Motor neuron (in vitro differentiated cells): ENCODE measurements at places on chromosomes 7 and 10.

GRCh38 chr7:129443612-129444011 is 9.4 kb downstream of the STRIP2 start:
- no peak for ATAC-seq

DNA sequence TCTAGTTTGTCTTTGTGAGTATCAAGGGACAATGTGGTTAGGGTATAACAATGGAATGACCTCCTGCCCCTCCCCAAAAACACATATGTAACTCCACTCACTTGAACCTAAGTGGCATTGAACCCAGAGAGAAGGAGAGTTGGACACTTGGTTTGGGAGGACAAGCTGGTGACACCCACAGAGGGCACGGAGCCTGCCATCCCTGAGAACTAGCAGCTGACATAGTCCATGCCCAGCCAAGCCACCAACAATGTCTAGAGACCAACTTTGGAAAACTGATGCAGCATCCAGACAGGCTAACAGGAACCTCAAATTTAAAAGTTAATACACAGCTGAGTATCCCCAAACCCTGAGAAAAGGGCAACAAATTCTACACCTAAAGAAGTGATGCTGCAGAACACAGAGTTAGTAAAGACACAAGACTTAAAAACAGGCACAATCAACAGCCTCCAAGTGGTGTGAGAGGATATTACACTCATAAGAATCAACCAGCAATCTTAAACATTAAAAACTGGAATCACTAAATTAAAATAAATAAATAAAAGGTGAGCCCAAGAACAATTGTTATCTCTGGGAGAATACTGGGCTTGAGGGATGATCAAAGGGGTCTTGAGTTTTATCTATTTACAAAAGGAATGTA is 27.2 kb downstream of the NUDCD3 start:
- ATAC-seq, result no peak

DNA sequence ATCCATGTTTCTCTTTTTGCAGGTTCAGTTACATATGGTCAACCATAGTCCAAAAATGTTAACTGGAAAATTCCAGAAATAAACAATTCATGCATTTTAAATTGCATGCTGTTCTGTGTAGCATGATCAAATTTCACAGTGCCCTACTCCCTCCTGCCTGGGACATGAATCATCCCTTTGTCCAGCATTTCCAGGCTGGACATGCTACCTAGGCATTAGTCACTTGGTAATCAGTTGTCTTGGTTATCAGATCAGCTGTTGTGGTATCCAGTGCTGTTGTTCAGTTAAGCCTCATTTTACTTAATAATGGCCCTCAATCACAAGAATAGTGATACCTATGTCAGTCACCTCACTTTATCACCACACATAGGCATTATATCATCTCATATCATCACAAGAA is 7.3 kb upstream of the PNLIP start:
- no peak for ATAC-seq

DNA sequence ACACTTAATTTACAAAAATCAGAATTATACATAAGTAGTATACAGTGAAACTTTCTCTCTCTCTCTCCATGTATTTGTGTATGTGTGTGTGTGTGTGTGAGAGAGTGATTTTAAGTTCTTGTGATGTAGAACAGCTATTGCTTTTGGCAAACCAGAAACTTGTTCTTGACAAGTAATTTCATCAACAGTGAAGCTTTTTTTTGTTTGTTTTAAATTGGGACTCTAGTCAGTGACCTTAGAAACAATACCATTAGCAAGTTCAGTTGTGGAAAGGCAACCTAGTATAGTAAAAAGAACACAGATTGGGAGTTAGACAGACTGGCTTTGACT is 319.1 kb downstream of the PTEN start:
- no peak for ATAC-seq

- ATAC-seq, result peak; percentile 45
These were observed 128.4 kb upstream of the BTBD16 start for GRCh38 chr10:122142641-122143237.

DNA sequence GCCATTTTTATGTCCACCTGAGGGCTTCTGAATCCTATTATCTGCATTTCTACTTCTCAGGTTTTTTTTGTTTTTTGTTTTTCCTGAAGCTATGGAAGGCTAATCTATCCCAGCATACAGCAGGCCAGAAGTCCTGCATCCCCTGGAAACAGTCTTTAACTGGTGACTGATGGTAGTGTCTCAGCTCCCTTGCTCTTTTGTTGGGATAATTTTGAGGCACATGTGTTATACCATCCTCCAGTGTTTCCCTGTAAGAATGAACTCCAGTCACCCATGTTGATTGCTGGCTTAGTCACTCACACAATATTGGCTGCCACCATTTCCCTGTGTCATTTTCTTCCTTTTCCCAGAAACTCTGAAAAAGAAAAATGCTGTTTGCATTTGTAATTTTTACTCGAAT is 1094.0 kb upstream of the LRRN3 start:
- ATAC-seq, result peak; percentile 81

DNA sequence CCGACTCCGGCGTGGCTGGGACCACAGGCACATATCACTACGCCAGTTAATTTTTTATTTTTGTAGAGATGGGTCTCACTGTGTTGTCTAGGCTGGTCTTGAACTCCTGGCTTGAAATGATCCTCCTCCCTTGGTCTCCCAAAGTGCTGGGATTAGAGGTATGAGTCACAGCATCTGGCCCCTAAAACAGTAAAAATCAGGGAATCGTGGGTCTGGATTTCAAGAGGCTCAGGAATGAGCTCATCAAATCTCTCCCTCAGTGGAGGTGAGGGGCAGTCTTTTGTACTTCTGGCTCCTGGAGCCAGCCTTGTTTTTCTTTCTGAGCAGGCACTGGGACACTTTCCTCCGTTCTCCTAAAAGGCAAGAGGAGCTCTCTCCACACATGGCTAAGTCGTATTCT is 32.1 kb upstream of the RHEB start:
- no peak for ATAC-seq

DNA sequence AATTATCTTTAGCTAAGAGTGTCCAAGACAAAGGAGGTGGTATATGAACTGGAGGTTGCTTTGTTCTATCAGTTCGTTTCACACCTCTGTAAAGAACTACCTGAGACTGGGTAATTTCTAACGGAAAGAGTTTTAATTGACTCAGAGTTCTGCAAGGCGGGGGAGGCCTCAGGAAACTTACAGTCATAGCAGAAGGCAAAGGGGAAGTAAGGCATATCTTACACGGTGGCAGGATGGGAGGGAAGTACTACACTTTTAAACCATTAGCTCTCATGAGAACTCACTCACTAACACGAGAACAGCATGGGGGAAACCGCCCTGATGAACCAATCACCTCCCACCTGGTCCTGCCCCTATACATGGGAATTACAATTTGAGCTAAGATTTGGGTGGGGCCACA is 1202.3 kb upstream of the LRRTM3 start:
- no peak for ATAC-seq

GRCh38 chr10:35050568-35050967 is 39.6 kb downstream of the CUL2 start:
- ATAC-seq, result no peak

DNA sequence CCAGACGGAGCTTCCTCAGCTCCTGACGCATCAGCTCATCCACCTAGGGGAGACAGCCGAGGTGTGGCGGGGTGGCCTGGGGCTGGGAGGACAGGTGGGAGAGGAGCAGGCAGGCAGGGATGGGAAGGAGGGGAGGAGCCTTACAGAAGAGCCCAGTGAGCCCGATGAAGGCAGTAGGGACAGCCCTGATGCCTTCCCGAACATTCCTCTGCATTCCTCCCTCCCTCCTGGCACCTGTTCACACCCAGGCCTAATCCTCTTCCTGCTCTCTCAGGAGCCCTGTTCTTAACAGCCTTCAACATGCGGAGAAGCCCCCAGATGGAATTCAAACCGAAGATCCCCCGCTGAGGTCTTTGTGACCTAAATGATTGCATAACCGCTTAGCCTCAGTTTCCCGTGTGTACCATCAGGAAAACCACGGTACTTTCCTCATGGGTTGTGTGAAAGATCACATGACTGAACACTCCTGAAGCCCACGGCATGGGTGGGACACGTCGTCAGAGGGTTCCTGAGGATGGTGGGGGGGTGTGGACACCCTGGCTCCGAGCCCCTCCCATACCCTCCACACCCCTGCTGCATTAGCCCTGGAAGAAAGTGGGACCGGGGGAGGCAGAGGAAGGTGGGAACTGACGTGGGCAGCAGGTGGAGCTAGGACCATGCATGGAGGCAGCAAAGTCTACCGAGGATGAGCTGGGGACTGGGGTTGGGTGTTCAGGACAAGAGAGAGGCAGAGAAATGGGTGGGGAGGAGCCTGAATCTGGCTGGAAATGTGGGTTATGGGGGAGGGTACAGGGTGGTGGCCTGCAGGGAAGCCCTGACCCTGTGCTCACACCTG is 8.8 kb upstream of the ASB10 start:
- ATAC-seq, result no peak

GRCh38 chr7:333393-333764 is 43.4 kb downstream of the FOXL3 start:
- ATAC-seq, result peak; percentile 35

DNA sequence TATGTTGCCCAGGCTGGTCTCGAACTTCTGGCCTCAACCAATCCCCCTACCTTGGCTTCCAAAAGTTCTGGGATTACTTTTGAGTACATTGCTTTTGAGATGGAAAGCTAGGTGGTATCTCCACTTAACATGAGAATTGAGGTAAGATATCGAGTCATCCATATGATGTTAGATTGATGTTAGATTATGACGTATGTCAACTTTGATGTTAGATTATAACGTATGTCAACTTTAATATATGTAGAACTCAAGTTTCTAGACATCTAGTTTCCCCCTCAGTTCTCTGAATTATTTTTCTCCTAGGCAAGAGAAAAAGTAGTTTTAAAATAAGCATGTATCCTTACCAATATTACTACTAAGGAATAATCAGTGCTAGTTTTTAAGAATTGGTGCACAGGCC is 20.0 kb downstream of the SHOC2 start:
- no peak for ATAC-seq

DNA sequence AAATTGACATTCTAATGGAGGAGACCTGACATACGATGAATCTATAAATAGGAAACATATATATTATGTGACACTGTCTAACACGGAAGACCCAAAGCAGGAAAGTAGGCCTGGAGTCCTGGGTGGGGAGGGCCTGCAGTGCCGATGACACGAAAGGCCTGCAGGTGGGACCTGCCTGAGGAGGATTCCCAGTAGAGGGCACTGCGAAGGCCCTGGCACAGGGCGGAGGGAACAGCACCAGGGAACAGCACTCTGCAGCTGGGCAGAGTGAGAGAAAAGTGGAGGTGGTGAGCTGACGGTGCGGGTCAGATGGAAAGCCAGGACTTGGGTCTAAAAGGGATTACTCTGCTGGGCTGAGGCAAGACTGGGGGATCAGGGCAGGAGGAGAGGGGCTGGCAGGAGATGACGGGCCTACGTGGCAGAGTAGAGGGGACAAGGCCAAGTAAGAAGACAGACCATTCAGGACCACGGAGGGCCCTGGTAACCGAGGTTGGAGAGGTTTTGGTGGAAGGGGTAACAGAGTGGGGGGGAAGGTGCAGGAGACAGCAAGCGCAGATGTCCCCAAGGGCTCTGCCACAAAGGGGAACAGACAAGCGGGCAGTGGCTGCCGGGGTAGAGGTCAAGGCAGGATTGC is 8.1 kb downstream of the ZNF746 start:
- ATAC-seq, result no peak

GRCh38 chr10:88852327-88852726 is 683 bp upstream of the ANKRD22 start:
- ATAC-seq, result no peak

DNA sequence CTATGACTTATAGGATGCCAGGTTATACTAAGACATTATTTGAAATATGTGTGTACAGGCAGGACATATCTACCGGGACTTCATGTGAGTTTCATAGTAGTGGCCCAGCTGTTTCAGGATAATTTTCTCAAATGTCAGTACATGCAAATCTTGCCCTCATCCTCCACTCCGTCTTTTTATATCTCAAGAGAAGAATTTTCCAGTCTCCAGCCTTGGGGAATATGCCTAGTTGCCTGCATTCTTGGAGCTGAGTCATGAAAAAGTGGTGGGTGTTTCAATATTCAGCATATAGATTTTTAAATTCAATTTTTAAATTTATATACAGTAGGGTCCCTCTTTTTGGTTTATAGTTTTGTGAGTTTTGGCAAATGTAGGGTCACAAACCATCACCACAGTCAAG is 236.7 kb downstream of the OTUD1 start:
- no peak for ATAC-seq

DNA sequence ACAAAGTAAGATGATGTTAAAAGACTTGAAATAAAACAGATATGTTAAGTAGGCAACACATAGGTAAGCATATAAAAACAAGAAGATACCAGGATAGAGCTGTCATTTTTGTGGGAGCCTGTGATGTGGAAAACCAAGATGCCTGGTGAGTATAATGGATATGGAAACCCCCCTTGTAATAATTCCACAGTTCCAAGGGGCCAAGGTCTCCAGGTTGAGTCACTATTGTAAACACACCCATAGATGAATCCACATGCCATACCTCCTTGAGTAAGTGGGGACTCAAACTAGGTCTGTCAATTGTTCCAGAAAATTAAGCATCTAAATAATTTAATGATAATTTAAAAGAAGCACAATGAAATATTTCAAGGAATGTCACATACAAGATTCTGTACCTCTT is 15.9 kb downstream of the CAV1 start:
- ATAC-seq, result no peak

- peak; percentile 47 for ATAC-seq
These were observed 59.7 kb downstream of the KCNH2 start for GRCh38 chr7:150918378-150918777.

DNA sequence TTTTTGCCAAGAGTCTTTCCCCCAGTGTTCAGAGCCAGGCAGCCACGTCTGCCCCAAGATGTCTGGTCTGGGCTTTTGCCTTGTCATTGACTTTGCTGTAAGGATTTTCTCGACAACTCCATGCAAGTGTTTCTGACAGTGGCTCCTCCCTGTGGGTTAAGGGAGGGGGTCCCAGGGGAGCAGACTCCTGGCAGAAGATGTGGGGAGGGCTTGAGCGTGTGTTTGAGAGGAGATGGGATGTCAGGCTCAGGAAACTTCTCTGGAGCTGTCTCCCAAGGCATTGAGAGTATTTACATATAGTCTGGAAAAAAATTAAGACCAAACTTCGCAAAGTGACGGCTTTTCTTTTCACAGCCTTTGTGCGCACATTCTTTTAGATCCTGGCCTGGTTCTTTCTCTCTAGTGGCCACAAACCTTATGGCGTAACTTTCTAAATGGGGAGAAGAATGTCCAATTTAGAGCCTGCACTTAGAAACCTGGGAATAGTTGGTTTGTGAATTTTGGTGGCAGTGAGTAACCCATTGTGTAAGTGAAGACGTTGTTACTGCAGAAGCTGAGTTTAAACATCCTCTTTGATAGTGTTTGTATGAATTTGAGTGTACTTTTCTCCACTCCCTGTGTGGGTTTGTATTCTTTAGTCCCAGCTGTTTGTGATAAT is 201.5 kb downstream of the LRMDA start:
- no peak for ATAC-seq

GRCh38 chr7:25238066-25238725 is 9.9 kb upstream of the NPVF start:
- no peak for ATAC-seq
